ENCODE measurements at places on chromosomes 13 and 19.

- DNase-seq = peak; percentile 35
Measured at GRCh38 chr13:31982124-31982523, 49.5 kb upstream of the FRY start.

DNA sequence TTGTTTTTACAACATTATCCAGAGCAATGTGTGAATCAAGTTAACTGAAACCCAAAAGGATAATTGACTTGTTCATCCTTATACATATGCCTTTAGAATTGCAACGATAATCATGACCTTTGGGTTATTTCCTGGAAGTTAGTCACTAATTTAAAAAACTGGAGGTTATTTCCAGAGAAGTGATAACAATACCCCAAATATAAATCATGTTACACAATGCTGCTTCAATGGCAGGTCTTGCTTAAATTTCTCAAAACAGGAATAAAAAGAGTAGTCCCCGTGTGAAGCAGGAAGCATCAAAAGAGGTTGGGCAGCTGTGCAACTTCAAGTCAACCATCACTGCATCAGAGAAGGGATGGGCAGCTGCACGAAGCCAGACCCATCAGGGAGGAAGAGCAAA is 134.4 kb downstream of the EFNB2 start:
- no peak for DNase-seq

- DNase-seq = no peak
Measured at GRCh38 chr19:50379602-50380001, 3.3 kb downstream of the NR1H2 start.

DNA sequence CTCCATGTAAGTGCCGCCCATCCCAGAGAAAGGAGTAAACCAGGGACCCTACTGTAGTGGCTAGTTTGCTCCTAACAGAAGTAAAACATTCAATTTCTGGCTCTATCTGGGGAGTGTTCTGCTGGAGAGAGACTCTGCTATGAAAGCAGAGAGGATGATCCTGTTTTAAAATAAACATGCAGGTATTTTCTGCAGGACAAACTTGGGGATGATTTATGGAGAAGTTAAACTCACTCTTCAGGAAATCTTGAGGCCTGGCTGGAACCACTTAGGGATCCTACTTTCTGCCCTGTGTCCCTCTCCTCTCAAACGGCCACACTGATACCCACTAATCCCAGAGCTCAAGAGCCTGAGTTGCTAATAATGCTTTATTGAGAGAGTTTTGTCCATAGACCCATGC is 281.1 kb downstream of the DNAJC15 start:
- no peak for DNase-seq

GRCh38 chr13:80562433-80563156 is 221.7 kb upstream of the SPRY2 start:
- no peak for DNase-seq

DNA sequence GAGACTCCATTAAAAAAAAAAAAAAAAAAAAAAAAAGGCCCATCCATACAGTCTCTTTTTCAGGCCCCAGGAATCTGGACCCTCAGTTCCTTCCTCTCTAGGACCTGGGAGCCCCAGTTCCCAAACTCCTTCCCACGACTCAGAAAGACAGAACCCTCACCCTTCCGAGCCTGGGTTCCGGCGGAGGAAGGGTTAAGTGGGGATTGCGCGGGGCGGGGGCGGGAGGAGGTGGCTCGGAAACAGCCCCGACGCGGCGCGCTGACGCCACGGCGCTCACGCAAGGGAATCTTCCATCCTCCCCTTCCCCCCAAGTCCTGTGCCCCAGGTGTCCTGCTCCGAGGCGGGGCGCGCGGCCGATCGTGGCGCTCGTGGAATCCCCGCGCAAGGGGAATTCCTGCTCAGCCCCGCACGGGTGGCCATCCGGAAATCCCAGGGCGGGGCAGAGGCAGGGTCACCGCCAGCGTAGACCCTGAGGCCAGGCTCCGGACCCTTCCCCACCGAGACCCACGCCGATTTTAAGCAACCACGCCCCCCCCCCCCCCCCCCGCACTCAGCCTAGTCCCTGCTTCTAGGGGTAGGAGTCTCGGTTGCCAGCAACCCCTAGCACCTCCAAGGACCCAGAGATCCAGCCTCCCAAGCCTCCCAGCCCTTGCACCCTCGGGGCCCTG is 659 bp downstream of the NFKBID start:
- DNase-seq = peak; percentile 88

DNA sequence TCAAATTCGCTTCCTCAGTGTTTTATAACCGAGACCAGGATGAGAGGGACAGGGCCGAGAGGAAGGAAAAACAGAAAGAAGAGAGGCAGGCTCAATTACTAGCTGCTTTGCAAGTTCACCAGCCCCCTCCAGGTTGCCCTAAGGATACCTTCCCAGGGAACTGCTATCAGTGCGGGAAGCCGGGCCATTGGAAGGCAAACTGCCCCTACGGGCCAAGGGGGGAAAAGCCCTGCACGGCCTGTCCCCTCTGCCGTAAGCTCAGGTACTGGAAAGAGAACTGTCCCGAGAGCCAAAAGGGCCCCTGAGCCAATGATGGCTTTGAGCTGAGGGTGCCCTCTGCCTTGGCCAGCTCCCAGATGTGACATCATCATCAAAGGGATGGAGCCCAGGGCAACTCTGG is 3.2 kb upstream of the ERVV-1 start:
- no peak for DNase-seq
